ENCODE measurements at places on chromosomes 1 and 21.

GRCh38 chr21:43203591-43203990, 34.8 kb downstream of the CRYAA start:
- DNase-seq, result no peak

DNA sequence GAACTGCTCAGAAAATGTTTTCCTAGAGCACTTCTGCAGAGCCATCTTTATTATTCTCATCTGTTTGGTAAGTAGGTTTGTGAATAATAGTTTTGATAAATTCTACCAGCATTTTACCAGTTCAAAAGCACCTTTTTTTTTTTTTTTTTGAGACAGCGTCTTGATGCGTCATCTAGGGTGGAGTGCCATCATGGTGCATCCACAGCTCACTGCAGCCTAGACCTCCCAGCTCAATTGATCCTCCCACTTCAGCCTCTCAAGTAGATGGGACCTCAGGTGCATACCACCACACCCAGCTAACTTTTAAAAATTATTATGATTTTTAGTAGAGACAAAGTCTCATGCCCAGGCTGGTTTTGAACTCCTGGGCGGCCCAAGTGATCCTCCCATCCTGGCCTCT, 9.8 kb upstream of the RHBG start:
- DNase-seq, result no peak

DNA sequence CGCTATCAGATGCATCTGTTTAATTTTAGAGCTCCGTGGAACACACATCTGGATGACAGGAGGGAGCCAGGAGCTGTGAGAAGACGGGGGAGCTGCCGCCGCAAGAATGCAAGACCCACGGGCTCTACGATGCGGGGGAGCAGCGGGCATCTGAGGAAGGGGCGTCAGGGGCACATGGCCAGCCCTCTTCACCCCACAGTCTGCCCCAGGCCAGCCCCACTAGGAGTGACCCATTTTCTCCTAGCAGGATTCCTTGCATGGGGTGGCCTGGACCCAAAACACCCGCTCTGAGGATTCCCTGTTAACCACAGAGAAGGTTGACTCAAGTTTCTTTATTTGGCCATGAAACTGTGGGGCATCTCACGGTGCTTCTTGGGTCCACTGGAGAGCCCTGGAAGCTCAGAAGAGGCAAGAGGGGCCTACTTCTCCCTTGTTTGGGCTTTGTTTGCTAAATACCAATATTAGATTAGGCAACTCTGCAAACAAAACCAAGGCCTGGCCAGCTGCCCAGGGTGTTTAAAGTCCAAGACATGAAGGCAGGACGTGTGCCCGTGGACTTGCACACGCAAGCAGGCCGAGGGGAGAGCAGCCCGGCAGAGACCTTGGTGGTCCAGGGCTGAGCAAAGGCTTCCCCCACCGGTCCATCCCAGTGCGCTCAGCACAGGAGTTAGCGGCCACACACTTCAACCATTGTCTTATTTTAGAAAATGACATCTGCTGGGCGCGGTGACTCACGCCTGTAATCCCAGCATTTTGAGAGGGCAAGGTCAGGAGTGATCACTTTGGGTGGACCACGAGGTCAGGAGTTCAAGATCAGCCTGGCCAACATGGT, 89.8 kb downstream of the DHRS3 start:
- no peak for DNase-seq

DNA sequence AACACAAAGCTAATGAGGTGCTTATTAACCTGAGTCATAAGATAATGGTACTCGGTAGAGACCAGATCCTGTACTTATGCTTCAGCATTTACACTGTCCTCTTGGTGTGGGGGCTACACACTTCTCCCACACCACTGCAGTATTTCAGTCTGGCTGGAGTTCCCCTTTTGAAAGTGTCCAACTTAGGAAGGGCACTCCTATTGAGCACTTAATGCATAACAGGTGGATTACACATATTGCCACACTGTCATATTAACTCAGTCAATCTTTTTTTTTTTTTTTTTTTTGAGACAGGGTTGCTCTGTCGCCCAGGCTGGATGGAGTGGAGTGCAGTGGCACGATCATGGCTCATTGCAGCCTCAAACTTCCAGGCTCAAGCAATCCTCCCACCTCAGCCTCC, 1.5 kb downstream of the GPATCH4 start:
- DNase-seq, result no peak

- no peak for DNase-seq
These were observed 12.6 kb upstream of the PSMA5 start for GRCh38 chr1:109438798-109439297.

Measured in T-cell (primary cell).